ENCODE measurements at places on chromosomes 7 and 10.

DNA sequence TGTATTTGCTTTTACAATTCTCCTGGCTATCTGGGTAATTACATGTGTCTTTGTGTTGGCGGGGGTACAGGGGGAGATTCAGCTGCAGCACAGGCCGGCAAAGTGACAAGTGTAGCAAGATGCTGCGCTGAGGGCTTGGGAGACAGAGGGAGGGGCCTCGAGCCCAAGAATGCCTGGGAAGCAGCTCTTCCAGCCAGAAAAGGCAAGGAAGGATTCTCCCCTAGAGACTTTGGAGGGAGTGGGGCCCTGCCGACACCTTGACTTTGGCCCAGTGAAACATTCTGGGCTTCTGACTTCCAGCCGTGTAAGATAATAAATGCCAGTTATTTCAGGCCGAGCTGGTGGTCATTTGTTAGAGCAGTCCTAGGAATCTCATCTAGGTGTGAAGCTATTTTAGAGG lies 7.2 kb upstream of the REPIN1 start:
- DNase-seq, result no peak

GRCh38 chr7:72183835-72184234 lies 228.3 kb downstream of the CALN1 start:
- DNase-seq, result no peak

- no peak for DNase-seq
Measured at GRCh38 chr7:128176696-128177095, 64.4 kb upstream of the LEP start.

GRCh38 chr7:114293289-114294012 lies 121.2 kb upstream of the FOXP2 start:
- DNase-seq, result no peak

DNA sequence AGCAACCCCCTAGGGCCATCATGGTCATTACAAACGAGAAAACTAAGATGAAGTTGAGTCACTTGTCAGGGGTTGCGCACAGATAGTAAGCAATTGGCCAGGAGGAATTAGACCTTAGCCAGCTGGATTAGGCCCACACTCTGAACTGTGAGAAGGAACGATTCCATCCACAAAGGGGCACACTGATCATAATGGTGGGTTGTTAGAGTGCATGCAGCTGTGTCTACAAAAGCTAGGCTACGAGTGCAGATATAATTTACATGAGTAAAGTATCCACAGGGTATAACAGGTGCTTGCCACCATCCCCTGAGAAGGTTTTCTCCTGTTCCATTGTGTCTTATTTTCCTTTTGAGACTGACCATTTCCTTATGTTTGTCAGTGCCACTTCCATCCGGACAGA lies 16.6 kb upstream of the FAM170B start:
- no peak for DNase-seq

DNA sequence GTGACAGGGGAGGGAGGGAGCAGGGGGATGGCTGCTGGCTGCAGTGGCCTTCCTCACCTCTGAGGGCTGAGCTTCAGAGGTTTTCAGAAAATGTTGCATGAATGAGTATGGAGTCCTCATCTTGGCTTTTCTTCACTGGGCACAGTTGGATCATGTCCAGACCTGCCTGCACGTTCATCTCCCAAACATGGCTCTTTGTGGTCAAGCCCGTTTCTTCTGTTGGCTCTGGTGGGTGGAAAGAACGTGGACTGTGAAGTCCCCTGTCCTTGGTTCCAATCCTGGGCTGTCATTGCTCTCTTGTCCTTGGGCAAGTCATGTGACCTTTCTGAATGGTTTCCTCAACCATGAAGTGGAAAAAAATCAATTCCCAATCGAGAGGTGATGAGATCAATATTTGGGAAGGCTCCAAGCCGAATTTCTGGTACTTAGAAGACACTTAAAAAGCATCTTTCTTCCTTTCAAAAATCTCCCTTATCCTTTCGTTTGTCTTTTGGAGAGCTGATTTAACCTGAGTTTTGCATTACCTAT lies 34.5 kb downstream of the TSPAN14 start:
- DNase-seq, result no peak

DNA sequence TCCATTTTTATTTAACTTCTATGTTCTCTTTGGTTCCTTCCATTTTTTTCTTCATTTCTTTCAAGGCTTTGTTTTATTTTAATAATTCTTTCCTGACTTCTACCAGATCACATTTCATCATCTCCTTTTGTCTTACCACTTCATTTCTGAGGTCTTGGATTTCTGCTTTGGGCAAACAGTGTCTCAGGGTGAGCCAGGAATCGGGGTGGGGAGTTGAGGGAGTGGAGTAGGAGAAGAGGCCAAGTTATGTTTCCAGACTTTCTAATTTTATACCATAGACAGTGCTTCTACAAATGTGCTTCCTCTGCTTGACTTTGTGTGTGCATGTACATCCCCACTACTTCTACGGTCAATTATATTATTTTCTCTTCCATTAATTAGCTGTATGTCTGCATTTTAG lies 112.1 kb downstream of the PRKG1 start:
- DNase-seq, result no peak
